Panc1 (cell line): ENCODE measurements at places on chromosomes 2 and 18.
A peak's percentile ranks its signal among the peaks of the same experiment; 100 is the strongest.

- no peak for DNase-seq
Measured at GRCh38 chr18:58756596-58757240, 85.5 kb downstream of the MALT1 start.

GRCh38 chr18:46360102-46360699 lies 256.0 kb downstream of the HAUS1 start:
- DNase-seq: no peak

- no peak for DNase-seq
Measured at GRCh38 chr18:58268849-58269248, 224.8 kb downstream of the NEDD4L start.

DNA sequence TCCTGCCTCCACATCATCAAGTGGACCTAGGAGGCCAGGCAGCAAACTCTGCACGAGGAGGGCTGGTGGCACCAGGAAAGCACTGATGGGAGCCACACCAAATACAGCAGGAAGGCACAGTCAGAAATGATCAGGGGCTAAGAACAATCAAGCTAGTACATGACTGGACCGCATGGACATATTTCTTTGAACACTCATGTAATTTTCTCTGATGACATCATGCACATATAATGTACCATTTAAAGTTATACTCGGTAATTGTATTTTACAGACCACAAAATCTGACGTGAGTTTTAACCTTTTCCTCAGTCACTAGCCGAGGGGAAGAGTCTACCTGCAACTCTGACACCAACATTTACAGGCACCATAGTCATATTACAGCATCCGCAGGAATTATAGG lies 76.7 kb downstream of the XDH start:
- DNase-seq: no peak

GRCh38 chr2:171483793-171484192 lies 38.5 kb upstream of the CYBRD1 start:
- DNase-seq: no peak

DNA sequence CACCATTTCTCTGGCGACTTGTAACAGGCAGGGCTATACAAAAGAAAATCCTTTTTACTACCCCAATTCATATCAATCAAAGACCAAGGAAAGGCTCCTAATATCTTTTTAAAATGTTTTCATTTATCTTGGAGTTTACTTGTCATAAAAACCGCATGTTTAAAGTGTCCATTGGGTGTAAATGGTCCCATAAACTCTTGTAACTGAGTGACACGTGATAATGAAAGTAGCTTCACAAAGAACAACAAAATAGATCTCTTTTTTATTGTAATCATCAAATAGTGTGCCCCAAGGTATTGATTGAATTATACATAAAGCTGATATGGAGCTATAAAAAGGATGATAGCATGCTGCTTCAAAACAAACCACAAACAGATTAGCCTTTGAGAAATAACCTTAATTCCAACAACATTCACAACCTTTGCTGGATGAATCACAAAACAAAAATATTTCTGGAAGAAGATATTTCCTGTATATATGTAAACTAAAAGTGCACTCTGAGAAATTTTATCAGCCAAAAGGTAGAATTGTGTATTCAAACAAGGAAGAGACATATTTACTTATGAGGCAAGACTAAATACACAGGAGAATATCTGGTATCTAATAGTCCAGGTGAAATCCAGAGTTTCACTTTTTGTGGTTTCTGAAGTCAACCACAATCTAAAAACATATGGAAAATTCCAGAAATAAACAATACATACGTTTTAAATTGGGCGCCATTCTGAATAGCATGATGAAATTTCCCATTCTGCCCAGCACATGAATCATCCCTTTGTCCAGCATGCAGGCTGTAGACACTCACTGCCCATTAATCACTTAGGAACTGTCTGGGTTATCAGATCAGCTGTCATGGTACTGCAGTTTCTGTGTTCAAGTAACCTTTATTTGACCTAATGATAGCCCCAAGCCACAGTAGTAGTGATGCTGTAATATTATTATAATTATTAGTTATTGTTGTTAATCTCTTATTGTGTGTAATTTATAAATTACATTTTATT lies 237.5 kb downstream of the PIK3C3 start:
- no peak for DNase-seq

- DNase-seq: no peak
Measured at GRCh38 chr2:224947566-224947965, 94.7 kb downstream of the DOCK10 start.

- DNase-seq: no peak
Measured at GRCh38 chr2:118860506-118860905, 13.1 kb upstream of the EN1 start.

GRCh38 chr2:225122583-225123486 lies 80.6 kb upstream of the DOCK10 start:
- no peak for DNase-seq

- no peak for DNase-seq
Measured at GRCh38 chr2:58203018-58203417, 38.1 kb downstream of the FANCL start.

- no peak for DNase-seq
Measured at GRCh38 chr2:6073191-6074088, 381.3 kb downstream of the SOX11 start.

DNA sequence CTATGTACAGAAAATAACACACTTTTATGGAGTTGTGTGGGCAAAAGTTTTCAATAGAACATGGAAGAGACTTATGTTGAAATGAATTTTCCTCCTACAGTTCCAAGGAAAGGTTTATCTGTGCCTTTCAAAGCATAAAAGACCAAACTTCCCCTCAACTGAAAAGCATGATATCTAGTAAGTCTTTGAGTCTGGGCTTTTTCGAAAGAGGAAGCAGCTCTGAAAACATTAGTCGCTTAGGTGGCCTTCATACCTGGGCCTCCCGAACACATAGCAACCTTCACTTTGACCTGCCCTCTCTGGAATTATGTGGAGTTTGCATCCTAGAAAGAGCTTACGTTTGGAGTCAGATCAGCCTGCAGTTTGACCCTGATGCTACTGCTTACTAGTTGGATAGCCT lies 4.8 kb upstream of the CAPN14 start:
- DNase-seq: no peak

DNA sequence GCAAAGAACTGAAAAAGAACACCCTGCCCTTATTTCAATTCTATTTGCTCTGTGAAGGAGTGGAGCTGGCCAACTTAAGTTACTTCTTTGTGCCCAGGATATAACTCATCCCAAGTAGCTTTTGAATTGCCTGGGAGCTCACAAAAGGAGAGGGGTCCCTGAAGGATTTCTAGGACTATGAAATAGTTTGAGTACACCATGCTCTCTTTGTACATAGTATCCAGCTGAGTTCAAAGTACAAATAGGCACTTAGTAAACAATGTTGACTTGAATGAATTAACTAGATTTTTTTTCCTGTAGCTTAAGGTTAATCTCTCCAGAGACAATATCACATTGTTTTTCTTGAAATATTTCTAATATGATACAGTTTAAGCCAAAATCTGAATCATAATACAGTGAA lies 47.7 kb downstream of the ZC3H15 start:
- no peak for DNase-seq

DNA sequence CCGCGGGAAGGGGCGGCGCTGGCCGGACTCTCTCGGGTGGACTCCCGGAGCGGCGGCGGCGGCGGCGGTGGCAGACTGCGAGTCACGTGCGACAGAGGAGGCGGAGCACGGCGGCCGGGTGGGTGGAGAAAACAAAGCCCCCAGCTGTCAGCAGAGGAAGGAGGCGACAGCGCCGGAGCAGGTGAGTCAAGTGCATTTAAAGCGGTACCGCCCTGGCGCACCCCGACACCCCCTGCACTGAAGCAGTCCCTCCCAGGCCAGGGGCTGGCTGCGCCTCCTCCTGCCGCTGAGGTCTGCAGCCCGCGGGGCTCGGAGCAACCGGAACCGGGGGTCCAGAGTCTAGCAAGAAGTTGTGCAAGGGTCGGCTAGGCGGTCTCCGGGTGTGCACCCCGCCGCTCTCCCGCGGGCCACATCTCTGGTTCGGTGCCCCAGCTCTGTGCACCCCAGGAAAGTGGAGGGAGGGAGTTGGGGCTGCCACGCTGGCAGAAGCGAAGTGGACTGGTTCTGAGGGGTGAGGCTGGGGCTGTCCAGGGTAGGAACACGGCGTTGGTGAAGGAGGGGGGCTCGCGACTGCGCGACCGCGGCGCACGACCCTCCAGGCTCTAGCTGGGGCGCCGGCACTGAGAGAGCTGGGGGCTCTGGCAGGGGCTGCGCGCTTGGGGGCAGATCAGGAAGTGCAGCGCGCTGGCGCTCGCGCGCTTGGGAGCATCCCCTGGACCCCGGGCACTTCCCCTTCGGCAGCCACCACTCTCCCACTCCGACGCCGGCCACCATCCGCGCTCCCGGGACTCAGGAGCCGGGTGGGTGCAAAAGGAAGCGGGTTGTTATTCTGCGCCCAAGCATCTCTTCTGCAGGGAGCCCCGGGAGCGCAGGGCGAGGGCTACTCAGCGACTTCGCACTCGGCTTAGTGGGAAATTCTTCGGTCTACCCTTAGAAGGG lies 64.0 kb upstream of the MAPRE2 start:
- DNase-seq: no peak

- peak; percentile 53 for DNase-seq
Measured at GRCh38 chr18:45690975-45691815, 32.8 kb upstream of the SLC14A1 start.

DNA sequence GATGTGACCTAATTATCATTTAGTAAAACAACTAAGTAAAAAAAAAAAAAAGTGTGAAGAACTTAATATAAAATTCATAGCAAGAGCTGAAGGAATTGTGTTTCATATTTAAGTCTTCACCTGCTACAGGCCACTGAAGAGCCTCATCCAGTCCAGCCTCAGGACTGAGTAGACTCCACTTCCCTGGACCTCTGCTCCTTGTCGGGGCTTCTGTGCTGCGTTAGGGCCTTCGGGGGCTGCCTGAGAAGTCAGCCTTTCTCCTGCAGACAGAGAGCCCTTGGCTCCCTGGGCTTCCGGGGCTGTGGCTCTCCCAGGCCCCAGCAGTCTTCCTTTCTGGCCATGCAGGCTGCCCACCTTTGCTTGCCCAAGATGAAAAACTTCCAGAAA lies 95.5 kb downstream of the MTCL1 start:
- peak; percentile 4 for DNase-seq

GRCh38 chr18:66668706-66669105 lies 64.8 kb upstream of the CDH19 start:
- no peak for DNase-seq

DNA sequence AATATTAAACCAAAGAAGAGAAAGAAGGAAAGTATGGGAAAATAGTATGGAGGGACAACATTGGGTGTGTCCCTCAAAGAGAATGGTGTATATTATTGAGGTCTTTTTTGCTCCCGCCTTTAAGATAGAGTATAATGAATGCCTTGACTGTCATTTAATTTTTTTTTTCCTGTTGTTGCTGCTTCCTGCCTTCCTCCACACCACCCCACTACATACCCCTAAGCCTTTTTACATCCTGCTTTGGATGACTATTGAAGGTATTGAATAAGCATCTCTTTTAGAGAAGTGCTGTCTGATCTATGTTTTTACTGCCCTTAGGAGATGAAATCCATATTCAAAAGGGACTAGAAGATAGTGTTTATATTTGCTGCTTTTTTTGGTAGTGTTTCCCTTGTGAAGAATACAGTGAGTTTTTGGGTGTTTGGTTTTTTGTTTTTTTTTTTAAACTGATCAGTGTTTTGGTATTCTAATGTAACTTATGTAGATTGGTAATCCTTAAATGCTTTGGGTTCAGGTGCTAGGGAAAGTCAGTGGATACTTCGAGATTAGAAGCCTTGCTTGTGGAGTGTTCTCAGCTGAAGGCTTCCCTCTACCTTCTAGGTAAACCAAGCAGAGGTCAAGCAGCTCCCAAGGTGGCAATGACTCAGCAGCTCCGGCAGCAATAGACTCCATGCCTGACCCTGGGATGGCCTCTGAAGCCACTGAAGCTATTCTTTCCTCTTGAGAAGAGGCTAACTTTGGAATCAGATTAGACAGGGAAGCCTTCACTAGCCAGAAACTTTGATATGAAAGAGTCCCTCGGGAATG lies 5.0 kb downstream of the FZD7 start:
- no peak for DNase-seq

DNA sequence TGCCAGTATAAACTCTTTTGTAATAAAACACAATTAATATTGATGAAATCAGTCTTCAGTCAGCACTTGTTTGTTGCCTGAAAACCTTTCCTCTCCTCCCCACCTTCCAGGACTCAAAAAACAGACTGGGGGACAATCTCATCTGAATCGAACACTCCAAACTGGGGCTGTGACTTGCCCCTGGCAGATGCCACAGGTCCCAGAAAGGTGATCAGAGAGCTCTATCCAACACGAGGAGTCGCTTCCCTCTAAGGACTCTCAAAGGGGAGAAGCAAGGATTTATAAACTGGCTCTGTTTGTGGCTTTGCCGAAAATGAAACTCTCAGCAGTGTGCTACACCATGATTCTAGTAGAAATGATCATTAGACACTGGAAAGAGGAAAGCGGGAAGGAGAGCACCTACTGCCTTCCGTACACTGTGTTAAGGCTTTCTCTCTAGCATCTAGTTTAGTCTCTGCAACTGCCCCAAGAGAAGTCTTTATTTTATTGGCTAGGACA lies 199.2 kb downstream of the TGIF1 start:
- DNase-seq: no peak

DNA sequence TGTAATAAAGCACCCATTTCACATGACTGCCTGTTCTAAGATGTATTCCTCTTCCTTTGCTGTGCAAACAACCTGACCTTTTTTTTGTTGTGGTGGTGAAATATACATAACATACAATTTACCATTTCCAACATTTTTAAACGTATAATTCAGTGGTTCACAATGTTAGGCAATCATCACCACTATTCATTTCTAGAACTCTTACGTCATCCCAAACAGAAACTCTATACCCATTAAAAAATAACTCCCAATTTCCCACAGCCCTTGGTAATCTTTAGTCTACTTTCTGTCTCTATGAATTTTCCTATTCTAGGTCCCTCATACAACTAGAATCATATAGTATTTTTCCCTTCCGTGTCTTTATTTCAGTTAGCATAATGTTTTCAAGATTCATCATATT lies 36.7 kb downstream of the RND3 start:
- no peak for DNase-seq

- no peak for DNase-seq
Measured at GRCh38 chr2:68591225-68591624, 52.2 kb upstream of the PROKR1 start.

GRCh38 chr2:207265869-207266268 lies 100.1 kb upstream of the KLF7 start:
- DNase-seq: no peak

- DNase-seq: no peak
Measured at GRCh38 chr18:62523631-62524439, 1.0 kb downstream of the ZCCHC2 start.

- DNase-seq: no peak
Measured at GRCh38 chr2:59561281-59561680, 992.2 kb downstream of the BCL11A start.

DNA sequence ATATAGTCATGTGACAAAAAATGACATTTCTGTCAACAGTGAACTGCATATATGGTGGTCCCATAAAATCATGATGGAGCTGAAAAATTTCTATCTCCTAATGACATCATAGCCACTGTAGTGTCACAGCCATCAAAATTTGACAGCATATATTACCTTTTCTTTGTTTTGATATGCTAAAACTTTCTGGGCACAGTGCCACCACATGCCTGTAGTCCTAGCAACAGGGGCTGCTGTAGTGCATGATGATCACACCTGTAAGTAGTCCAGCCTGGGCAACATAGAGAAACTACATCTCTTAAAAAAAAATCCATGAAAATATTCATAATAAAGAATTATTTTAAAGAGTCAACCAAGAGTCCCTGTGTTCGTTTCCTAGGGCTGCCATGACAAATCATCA lies 155.5 kb upstream of the SERTAD2 start:
- no peak for DNase-seq

GRCh38 chr18:13379930-13380690 lies 161.6 kb downstream of the LDLRAD4 start:
- no peak for DNase-seq

GRCh38 chr2:203796248-203797010 lies 71.1 kb upstream of the CTLA4 start:
- no peak for DNase-seq
